ENCODE measurements at places on chromosomes 16 and 17.

- DNase-seq = no peak
Measured at GRCh38 chr16:58119509-58119845, 9.7 kb downstream of the CFAP20 start.

DNA sequence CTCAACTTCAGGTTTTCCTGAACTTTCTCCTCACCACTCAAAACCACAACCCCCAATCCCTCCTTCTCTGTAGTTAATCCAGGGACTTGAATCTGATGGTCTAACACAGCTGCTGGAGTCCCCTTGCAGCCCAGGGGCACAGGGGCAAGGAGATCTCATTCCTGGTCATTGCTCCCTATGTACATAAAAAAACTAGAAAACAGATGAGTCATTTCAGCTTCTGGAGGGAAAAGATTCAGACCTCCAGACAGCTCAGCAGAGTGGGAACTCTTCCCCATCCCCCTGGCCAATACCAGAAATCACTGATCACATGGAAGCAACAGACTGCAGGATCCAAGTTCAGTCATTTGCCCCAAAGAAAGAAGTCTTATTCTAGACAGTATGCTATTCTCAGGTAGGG is 62.1 kb downstream of the DYNLRB2 start:
- DNase-seq = no peak

GRCh38 chr17:2724784-2725164 is 13.2 kb upstream of the CLUH start:
- no peak for DNase-seq

GRCh38 chr16:8751481-8752311 is 45.7 kb downstream of the TMEM186 start:
- no peak for DNase-seq

DNA sequence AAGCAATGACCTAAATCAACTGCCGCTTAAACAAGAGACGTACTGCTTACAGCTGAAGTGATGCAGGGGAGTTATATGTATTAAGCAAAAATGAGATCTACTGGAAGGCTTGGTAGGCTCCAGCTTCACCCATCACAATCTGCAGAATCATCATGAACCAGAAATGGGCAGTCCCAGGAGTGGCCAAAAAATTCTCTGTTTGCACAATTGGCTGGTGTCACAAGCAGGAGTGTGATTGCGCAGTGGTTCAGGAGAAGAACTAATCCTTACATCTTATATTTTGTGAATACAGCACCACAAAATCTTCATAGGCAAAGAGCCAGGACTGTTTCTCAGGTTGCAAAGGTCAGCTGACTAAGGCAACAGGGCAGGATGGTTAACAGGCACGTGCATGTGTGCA is 75.9 kb downstream of the CES1 start:
- no peak for DNase-seq

DNA sequence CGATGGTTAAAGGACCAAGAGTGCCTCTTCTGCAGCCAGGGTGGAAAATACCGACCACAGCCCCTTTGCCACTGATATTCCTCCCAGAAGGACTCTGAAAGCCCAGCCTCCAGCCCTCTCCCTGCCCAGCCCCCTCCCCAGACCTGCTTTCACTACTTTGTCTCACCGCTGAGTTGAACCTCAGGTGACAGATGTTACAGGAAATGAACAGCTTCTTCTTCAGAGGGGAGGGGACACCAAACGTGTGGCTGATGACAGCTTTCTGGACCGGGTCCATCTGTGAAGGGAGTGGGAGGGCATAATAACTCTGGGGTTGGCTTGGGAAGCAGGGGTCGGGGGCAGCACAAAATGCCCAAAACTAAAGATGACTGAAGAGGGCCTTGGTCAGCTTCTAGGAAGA is 14.2 kb downstream of the NKIRAS2 start:
- no peak for DNase-seq

DNA sequence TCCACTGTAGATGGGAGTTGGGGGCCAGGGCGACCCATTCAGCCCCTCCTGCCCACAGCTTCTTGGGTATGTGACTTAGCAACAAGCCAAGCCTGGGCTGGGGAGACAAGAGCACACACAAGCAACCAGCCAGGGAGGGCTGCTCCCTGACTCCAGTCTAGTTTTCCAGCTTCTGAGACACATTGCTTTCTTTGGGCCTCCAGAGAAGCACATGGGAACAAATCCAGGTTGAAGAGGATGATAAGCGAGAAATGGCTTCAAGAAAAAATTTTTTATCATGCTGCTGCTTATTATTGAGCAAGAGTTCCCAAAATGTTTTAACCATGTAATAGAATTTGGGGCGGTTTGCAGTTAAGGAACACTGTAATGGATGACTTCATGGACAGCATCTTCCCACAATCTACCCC is 173.7 kb downstream of the SOX9 start:
- no peak for DNase-seq

DNA sequence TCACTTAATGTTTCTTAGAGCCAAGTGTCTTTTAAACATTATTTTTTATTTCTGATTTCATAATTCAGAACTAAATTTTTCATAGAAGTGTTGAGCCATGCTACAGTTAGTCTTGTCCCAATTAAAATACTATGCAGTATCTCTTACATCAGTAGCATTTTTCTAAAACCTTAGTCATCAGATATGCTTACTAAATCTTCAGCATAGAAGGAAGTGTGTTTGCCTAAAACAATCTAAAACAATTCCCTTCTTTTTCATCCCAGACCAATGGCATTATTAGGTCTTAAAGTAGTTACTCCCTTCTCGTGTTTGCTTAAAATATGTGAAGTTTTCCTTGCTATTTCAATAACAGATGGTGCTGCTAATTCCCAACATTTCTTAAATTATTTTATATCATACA is 13.6 kb upstream of the BCAS3 start:
- no peak for DNase-seq

GRCh38 chr16:85915125-85915845 is 16.3 kb downstream of the IRF8 start:
- no peak for DNase-seq

GRCh38 chr16:30724641-30725417 is 23.4 kb upstream of the PHKG2 start:
- DNase-seq = no peak

DNA sequence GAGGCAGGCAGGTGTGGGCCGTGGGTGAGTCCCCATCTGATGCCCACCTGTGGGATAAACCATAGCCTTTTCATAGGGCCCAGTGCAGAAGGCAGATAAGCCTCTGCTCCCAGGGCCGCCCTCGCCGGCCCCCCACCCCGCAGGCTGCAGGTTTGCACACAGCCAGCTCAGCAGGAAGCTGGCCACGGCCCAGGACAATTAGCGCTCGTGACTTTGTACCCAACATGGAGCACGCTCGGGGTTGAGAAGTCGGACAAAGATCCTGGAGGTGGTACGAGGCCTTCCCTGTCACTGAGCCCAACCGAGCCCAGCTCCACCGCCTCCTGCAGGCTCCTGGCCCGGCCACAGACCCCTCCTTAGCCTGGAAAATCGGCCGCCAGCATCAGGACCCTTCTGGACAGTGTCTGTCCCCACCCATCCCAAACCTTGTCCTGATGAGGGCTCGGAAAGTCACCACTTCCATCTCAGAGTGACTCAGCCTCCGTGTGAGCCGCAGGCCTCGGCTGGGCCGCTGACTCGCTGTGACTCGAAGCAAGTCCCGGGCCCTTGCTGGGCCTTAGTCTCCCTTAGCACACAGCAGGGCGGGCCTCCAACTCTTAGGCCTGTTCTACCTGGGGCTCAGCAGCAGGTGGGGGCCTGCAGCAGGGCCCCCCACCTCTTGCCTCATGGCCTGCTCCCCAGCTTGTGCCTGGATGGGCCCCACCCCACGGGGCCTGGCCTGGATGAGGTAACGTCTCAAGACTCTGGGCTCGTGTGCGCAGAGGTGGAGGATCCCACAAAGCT is 22.7 kb downstream of the FAM83G start:
- peak; percentile 20 for DNase-seq

- no peak for DNase-seq
Measured at GRCh38 chr17:42845556-42845917, 1.2 kb downstream of the AOC2 start.

- no peak for DNase-seq
Measured at GRCh38 chr16:59060207-59060606, 326.1 kb upstream of the GOT2 start.

DNA sequence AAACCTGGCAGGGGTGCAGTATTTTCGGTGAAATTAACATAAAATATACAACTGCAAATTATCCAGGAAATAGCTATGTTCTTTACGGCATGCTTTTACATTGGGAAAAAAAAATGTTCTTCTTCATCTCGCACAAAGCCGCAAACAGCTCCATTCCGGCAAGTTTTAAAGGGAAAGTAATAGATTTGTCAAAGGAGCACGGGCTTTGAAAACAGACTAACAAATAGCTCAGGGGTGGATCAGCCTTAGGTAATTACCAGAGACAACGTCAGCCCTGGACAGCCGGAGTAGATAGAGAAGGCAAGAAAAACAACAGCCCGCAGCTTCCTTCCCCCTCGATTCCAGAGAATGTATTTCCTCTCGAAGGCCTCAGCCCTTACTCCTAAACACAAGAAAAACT is 222.5 kb downstream of the C16orf78 start:
- DNase-seq = no peak

GRCh38 chr16:23986455-23986854 is 150.7 kb downstream of the PRKCB start:
- DNase-seq = no peak

GRCh38 chr17:56681561-56682266 is 88.2 kb downstream of the NOG start:
- no peak for DNase-seq

DNA sequence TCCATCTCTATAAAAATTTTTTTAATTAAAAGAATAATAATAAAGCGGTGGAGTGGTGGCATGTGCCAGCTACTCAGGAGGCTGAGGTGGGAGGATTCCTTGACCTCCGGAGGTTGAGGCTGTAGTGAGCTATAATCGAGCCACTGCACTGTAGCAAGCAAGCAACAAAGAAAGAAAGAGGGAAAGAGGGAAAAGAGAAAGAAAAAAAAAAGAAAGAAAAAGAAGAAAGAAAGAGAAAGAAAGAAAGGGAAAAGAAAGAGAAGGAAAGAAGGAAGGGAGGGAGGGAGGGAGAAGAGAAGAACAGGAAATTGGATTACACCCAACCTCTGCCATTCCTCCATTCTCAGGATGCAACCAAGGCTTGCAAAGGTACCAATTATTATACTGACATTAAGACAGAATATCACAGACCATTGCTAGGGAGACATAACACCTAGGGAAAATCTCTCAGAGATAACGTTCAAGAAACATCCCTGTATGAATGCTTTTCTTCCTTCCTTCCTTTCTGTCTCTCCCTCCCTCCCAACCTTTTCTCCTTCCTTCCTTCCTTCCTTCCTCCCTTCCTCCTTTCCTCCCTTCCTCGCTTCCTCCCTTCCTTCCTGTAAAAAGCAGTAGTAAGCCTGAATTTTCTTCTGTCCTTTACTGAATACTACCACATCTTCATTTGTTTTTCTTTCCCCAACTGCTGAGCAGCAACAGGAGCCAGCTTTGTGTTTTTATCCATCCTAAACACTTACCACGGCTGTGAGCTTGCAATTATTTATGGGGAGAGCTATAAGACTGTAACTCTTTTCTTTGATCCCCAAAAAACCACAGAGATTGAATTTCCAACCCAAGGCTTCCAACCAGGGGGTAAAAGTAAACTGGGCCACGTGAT is 1.8 kb upstream of the LITAF start:
- no peak for DNase-seq

- DNase-seq = no peak
Measured at GRCh38 chr17:17765359-17766076, 71.3 kb downstream of the SREBF1 start.

DNA sequence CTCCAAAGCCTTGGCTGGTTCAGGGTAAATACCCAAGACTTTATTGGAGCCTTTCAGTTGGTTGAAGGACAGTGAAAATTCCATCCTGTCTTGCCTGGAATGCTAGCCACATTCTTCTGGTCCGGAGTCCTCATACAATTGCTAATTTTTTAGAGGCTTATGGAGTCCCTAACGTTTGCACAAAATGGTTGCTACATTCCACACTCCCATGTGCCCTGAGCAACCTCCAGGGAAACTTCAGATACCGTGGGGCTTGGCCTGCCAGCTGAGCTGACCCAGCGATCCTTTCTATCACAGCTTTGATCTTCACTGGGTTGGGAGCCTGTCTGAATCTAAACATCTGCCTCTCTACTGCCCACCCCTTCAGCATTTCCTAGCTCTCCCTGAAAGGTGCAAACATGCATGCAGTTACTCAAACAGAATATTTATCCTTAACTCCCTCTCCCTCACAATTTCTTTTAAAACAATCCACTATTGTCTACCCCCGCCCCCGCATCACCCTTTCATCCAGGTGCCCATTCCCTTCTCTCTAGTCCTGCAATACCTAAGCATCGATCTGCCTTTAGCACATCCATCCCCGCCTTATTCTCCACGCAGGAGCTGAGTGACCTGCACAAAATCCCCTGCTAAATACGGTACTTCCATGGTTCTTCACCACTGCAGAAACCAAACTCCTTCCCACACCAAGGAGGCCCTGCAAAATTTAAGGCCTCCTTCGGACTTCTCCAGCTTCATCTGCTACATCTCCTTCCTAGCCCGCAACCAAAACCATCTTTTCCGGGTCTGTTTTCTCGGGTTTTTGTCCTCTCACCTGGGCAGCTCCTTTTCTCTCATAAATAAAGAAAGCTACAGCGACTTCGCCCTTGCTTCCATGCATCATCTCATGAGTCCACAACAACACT is 810 bp upstream of the GAN start:
- DNase-seq = no peak

DNA sequence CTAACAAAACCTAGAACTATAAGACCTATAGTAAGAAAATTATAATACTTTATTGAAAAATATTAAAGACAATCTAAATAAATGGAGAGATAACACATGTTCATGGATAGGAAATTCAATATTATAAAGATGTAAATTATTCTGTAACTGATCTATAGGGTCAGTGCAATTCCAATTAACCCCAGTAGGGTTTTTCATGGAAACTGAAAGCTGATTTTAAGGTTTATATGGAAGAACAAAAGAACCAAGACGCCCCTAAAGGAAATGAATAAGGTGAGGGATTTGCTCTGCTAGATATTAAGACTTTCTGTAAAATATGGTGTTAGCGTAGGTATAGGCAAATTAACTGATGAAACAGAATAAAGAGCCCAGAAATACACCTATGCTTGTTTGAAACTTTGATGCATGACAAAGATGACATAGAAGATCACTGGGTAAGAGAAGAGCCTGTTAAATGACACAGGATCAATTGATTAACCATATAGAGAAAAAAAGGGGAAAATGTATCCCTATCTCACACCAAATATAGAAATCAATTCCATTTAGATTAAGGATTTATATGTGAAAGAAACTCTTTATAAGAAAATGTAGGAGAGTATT is 3.0 kb downstream of the ICAM2 start:
- DNase-seq = no peak

DNA sequence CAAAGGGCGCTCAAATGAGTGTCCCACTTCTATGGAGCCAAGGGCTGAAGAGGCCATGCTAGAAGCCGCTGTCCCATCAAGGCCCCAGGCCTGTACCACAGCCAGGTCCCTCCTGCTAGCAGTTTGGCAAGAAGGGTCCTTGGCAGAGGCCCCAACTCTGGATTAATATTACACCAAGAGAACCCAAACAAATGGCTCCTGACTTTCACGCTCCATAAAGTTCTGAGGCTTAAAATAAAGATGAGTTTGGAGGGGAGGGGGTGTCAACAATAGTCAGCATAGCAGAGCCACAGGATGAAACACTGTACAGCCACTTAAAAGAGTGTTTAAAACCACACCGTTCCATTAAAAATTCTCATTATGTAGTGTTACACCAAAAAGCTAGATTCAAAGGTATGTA is 30.5 kb downstream of the CUEDC1 start:
- DNase-seq = no peak

Data from NCI-H774 (cell line).